ENCODE measurements at places on chromosomes 13 and 19.

GRCh38 chr13:29849071-29849631, 1.3 kb downstream of the UBL3 start:
- DNase-seq = no peak

- no peak for DNase-seq
Observed at GRCh38 chr13:76715075-76715474, 171.1 kb downstream of the KCTD12 start.

DNA sequence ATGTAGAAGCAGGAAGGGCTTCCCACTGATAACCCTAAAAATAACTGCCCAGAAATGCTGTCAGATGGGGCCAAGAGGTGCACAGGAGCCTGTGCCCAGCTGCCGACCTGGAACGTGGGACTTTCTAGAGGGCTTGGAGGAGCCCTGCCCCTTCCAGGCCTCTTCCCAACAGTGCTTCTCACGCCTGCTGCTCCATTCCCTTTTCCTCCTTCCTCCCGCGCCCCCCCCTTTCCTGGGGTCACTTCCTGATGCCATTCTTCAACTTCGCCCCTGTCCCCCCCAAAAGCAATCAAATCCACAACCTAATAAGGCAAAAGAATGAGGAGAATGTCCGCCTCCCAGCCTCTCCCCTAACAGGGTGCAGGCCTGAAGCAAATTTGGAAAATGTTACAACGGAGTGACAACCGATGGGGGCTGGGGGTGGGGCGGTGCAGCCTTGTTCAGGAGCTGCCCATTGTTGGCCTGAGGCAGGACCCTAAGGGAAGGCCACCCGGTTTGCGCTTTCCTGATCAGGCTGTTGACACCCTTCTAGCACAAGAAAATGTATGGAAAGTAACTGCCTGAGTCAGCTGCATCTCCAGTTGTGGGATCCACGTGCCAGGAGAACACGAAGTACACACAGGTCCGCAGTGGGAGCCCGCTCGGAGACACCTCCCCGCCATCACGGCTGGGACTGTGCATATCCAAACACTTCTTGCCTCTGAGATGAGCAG, 18.7 kb downstream of the ACTN4 start:
- no peak for DNase-seq

DNA sequence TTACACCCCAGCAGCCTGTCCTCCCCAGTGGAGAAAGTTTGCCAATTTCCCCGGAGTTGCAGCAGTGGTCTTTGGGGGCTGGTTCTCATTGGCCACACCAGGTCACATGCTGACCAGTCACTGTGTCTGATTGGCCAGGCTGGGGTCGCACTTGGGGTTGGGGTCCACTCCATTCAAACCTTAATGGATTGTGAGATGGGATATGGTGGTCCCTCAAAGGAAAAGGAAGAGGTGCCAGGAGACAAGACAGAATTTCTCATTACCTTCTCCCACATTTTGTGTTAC, 3.4 kb downstream of the PPM1N start:
- DNase-seq = no peak

- no peak for DNase-seq
Observed at GRCh38 chr13:30027569-30028455, 177.4 kb upstream of the UBL3 start.

- no peak for DNase-seq
Observed at GRCh38 chr19:35081201-35081600, 34.4 kb upstream of the FXYD3 start.

DNA sequence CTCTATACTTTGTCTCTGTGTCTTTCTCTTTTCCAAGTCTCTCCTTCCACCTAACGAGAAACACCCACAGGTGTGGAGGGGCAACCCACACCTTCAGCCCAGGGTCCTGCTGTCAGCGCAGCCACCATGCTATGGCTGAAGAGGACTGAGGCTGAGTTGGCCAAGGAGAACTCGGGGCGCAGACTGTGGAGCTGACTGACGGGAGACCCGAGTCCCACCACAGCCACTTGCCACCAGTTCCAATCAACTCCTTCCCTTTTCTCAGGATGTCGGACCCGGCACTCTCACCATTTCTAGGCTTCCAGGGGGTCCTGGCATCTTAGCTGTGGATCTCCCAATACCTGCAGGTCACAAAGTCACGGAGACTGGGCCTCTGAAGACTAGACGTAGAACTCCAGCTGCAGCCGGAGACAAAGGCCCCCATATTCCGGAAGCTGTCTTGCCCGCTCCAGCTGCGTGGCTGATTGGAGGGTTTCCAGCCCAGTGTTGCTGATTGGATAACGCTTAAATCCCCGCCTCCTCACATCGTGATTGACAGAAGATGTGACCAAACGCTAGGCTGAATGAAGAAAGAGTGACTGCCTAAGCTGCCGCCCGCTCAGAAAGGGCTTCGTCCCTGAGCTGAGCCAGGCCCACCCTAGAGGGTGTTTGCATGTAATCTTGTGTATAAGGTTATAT, 63.6 kb downstream of the ZNF429 start:
- no peak for DNase-seq

DNA sequence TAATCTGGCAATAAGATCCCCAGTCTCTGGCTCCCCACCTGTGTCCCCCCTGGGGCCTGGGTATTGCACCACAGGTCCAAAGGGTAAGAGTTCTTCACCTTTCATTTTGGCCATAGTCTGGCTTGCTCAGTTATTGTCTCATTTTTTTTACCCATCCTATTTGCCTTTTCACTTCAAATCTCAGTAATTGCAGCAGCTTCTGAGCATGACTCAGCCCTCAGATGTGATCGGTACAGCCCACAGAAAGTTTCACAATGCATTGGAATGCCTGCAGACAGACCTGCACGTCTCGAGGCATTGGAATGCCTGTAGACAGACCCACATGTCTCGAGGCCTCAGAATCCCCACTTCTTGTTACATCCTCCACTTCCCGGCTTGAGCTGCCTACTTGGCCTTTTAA, 173.6 kb downstream of the NUFIP1 start:
- DNase-seq = no peak

DNA sequence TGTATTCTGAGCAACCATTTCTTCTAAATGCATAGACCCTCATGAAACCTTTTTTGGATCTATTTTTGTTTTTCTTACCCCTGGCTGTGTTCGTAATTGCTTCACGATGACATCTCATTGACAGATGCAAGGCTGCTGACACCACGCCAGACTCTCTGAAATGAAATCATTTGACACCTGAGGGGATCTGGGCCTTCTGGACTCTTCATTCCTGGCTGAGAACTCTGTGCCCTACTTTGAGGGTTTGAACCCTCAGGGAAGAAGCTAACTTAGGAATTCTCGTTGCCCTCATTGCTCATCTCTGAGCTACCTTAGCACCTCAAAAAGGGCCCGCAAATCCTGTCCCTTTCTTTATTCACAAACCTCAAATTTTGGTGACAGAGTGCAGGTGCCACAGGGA, 40.5 kb upstream of the NBEA start:
- no peak for DNase-seq

- no peak for DNase-seq
Observed at GRCh38 chr13:79481685-79482052, 714 bp downstream of the NDFIP2 start.

GRCh38 chr13:29513002-29513980, 82.2 kb downstream of the SLC7A1 start:
- DNase-seq = no peak

DNA sequence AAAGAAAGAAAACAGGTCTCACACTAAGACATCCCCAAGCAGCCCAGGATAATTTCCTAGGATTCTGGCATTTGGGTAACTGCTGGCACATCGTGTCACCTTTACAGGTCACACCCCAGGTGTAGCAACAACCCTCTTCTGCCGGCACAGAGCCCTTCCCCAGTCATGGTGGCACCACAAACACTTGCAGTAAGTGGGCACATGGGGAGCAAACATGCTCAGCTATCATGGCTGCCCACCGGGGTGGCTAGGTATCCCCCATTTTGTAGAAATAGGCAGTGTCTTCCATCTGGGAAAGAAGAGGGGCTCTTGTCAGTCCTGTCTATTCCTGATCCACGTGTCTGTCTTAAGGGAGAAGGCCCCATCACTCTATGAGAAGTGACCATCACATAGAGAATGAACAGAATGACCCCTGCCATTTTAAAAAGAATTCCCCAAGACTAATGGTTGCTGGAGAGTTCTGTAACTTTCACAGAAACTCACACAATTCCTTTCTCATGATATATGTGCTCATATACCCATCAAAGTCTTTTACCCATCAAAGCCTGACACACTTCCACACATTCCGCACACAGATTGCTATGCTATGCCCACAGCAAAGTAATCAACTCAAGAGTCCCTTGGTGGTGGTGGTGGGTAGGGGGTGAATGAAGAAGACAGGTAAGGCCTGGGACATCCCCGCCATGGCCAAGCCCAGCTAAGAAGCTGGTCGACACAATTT, 33.3 kb downstream of the BRD4 start:
- no peak for DNase-seq

GRCh38 chr19:3370214-3370720, 3.9 kb downstream of the NFIC start:
- DNase-seq = no peak

GRCh38 chr19:55212447-55212846, 3.1 kb upstream of the PTPRH start:
- DNase-seq = no peak

DNA sequence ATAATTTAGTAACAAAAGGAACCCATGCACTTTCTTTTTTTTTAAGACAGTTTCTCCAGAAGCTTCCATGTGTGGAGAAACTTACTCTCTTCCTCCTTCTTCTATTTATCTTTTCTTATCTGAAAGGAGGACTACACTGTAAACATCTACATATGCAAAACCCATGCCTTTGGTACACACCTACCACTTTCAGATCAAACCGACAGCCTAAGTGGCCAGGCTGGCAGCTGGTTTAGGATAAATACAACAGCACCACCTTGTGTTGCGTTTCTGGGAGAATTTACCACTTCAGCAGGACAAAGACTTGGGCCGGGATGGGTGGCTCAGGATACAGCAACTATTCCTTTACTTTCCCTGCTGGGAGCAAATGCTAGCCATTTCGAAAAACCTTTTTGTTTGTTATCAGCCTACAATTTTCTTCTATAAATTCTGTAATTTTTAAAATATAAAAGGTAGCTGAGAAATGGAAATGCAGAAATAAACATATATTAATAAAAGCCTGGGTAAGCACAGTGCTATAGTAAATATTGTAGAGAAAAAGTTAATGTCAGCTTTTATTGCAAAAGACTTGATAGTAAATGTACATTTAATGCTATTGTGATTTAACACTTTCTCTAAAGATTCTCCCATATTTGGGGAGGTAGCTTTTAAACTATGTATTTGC, 94.0 kb upstream of the RFC3 start:
- DNase-seq = peak; percentile 49

- DNase-seq = no peak
Observed at GRCh38 chr13:37505531-37505930, 93.0 kb downstream of the POSTN start.

- no peak for DNase-seq
Observed at GRCh38 chr13:53254500-53254899, 225.9 kb downstream of the OLFM4 start.

DNA sequence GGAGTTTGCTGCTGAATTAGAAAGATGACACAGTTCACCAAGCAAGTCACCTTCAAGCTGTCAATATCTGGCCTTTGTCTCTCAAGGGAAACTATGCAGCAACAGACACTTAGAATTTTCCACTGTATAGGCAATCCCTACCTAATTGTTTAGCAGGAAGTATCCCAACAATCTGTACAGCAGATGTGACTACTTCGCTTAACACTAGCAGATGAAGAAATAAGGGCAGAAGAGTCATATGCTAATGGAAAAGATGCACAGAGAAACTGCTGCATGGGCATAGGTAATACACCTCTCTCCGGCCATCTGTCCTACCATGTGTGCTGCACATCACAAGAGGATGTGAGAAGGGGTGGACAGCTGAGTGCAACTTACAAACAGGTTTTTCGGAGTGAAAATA, 851.2 kb downstream of the PCDH9 start:
- DNase-seq = no peak

DNA sequence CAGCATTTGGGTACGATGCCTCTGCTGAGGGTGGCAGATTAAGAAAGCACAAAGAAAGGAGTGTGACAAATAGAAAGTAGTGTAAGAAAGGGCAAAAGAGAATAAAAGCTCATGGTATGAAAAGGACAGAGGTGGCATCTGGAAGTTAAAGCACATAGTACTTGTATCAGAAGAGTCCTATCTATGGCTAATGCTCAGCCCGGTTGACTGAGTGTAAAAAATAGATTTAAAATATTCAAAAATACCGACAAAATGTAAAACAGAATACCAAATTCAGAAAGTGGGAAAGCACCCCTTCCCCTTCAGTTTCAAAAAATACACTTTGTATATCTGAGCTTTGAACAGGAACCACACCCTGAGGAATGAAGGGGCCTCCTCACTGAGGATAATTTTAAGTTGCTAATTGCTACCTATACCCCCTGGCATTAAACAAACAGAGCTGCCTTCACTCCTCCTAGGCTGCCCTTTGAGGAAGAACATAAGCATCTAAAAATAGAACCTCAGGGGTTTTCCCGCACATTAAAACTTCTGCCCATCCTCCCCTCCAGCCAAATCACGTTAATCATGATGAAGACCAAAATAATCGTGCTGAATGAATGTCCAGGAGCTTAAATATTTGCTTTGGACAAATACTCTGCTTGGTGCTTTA, 43.3 kb downstream of the DLEU7 start:
- DNase-seq = no peak

DNA sequence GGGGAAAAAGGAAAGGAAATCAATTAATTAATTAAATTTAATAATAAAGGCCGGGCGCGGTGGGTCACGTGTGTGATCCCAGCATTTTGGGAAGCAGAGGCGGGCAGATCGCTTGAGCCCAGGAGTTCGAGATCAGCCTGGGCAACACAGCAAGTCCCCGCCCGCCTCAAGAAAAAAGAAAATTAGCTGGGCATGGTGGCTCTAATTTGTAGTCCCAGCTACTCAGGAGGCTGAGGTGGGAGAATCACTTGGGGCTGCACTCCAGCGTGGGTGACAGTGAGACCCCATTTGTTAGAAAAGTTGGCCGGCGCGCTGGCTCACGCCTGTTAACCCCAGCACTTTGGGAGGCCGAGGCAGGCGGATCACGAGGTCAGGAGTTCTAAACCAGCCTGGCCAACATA, 733 bp upstream of the CD320 start:
- DNase-seq = no peak

- DNase-seq = no peak
Observed at GRCh38 chr19:54707962-54708361, 16.3 kb upstream of the KIR3DL3 start.

GRCh38 chr19:41278478-41278877, 14.3 kb downstream of the HNRNPUL1 start:
- no peak for DNase-seq
